ENCODE measurements at places on chromosomes 1 and 21.

DNA sequence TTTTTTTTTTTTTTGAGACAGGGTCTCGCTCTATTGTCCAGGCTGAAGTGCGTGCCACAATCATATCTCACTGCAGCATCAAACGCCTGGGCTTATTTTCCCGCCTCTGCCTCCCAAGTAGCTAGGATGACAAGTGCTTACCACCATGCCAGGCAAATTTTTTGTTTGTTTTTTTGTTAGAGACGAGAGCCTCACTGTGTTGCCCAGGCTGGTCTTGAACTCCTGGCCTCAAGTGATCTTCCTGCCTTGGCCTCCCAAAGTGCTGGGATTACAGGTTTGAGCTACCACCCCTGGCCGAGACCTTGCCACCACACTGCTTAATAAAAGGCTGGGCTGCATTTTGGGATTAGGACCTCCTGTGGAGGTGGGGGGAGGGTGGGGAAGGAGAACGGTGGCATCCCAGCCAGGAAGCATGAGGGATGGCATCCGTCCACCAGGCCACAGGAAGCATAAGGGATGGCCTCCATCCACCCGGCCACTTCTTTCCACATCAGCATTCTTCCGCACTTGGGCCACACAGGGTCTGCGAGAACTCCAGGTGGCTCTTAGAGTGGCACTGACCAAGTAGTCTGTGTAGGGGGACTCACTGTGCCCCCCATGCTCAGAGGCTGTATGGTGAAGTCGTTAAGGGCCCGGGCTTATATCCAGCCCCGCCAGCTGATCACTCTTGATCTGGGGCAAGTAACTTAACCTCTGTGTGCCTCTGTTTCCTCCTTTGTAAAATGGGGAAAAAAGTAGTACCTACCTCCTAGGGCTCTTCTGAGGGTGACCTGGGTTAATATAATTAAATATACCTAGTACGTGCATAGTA is 75.0 kb downstream of the GALNT2 start:
- DNase-seq: no peak

- no peak for DNase-seq
Observed at GRCh38 chr21:26389971-26390641, 183.0 kb downstream of the CYYR1 start.

GRCh38 chr1:41409825-41410224 is 48.6 kb downstream of the FOXO6 start:
- no peak for DNase-seq

GRCh38 chr1:42936309-42937078 is 22.2 kb downstream of the SLC2A1 start:
- no peak for DNase-seq

GRCh38 chr1:27116232-27116631 is 38.7 kb downstream of the SLC9A1 start:
- no peak for DNase-seq

GRCh38 chr1:25445993-25446538 is 15.4 kb downstream of the MACO1 start:
- no peak for DNase-seq

DNA sequence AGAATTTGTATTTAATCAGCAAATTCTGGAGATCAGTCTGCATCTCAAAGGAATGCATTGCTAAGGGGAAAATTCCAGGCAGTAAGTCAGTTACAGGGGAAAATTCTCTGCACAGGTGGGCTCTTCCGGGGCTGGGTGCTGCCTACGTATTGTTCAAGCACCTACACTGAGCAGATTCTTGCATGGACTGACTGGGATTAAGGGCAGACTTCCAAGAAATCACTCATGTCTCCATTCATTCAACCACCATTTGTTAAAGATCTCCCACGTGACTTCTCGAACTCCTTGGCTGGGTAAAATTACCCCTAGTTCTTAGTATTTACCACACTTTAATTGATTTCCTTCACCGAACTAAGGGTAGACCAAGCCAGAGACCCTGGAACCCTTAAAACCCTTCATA is 28.2 kb upstream of the KCNE1 start:
- no peak for DNase-seq

DNA sequence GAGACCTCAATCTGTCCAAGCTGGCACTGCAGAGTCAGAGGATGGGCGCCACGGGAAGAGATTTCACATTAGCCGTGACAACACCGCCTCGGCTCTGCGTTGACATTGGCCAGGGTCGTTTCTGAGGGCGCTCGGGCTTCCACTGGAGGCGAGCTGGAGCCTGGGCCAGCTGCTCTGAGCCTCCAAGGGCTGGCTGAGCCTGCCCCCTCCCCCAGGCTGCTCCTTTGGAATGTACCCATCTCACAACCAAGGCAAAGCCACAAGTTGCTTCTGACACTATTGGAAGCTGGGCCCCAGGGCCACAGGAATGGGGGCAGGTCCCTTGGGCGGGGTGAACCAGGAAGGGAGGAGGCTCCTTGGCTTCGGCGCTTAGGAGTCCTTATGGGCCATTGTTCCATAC is 12.7 kb downstream of the GPR3 start:
- DNase-seq: no peak

DNA sequence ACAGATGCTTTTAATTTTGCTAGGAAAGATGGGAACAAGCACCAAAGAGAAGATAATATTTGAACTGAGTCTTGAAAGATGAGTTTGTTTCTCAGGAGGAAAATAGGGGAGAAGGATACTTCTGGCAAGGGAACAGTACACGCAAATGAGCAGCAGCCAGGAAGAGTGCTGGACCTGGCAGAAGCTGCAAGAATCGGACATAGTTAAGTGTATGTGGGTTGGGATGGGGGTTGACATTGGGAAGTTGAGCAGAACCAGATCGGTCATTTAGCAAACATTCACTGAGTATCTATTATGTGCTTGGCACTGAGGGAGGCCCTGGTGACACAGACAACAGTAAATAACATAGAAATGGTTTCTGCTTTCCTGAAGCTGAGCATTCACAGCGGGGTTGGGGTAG is 198.8 kb downstream of the PLPP3 start:
- no peak for DNase-seq

GRCh38 chr1:170619241-170620028 is 44.5 kb upstream of the PRRX1 start:
- no peak for DNase-seq

DNA sequence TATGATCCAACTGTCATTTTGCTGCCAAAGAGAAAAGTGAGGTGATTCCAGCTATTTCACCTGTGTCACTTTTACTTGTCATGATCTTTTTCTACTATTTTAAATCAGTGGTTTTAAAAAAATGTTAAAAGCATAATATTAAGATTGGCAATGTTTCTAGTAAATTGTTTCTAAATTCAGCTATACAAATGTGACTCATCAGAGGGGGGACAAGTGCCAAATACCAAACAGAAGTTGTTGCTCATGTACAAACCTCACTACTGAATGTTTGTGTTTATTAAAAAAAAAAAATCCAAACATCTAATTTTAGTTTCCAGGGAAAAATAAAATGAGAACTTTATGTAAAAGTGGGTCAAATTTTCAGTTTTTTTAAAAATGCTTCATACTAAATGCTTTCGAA is 346.2 kb upstream of the SNX7 start:
- no peak for DNase-seq

DNA sequence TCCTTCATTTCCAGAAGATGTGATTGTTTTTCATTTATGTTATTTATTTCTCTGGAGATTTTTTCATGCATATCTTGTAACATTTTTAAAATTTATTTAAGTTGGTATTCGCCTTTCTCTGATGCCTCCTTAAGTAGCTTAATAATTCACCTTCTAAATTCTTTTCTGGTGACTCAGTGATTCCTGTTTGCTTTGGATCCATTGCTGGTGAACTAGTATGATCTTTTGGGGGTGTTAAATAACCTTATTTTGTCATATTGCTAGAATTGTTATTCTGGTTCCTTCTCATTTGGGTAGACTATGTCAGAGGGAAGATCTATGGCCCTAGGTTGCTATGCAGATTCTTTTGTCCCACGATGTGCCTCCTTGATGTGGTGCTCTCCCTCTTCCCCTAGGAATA is 1347.2 kb upstream of the B3GALT2 start:
- DNase-seq: no peak

DNA sequence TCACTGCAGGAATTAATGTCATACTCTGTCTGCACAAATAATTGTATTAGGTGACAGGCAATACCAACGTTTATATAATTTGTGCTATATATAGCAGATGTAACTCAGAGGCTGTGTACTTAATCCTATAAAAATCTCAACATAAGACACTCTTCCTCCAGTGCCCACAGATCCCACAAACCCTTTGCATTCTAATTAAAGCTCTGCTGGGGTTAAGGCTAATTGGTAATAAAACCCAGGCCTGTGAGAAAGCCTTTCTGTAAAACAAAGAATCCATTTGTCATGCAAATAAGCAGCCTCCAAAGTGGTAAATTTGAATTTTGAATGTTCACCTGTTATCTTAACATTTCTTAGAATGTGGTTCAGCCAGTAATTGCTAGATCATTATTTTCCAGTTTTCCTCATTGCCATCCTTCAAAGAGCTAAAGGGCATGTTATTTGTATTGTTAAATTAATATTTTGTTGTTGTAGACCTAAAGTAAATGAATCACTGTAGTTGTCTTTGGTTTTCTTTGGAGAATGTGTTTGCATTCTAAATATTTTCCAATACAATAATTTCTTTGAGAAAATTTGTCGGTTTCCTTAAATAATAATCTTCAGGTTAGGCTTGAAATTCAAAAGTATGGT is 46.3 kb upstream of the PRDX6 start:
- DNase-seq: no peak
